Esophagus muscularis mucosa (tissue), 4 donors: ENCODE measurements at places on chromosomes 13 and 19. TPM values are rescaled to one million over a fixed set of nuclear protein-coding genes. Genes with fewer than 3 reads are reported as not detected.

GRCh38 chr13:21674490-21675009 is 3.7 kb downstream of the FGF9 start:
- DNase-seq = no peak

GRCh38 chr13:97468331-97468730 is 34.4 kb downstream of the RAP2A start:
- no peak for DNase-seq

DNA sequence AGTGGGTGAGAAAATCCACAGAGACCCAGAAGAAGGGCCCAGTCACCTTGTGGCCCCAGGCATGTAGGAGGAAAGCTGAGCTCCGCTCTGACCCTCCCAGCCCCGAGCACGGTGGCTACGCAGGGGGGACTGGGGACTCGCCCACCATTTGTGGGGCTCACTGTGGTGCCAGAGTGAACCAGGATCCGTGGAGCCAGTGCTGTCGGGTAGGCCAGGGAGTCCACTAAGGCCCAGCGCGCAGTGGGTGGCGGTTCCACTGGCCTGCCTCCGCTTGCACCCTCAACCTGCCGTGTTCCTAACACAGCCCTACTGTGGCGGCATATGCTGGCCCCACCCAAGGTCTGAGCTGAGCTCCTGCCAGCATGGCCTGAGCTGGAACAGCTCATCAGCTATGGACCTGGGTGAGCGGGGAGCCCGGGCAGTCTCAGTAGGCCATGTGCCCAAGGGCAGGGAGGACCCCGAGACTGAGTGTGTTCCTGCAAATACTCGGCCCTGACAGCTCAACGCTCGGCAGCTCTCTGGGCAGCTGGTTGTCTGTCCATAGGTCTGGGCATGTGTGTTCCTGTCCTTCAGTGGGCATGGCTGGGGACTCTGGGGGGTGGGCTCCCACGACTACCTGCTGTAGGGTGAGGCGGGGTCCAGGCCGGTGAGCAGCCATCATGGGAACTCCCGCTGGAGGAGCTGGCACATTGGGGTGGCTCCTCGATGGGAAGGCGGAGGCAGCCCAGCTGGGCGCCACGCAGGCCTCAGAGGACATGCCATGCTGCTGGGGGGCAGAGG is 36.6 kb downstream of the CEBPG start:
- no peak for DNase-seq

DNA sequence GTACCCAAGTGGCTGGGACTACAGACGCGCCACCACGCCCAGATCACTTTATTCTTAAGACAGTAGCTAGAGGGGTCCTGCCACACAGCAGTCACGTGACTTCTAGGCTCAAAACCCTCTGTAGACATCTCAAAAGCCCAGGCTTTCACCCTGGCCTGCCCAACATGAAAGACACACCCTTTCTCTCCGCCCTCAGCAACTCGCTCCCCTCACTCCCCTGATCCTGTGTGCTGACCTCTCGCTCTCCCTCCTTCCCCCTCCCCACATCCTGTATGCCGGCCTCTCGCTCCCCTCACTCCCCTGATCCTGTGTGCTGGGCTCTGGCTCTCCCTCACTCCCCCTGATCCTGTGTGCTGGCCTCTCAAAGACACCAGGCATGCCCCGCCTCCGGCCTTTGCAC is 77.4 kb downstream of the SLC15A1 start:
- no peak for DNase-seq

Gene PSG7
- total RNA-seq = not detected
